ENCODE measurements at places on chromosomes 12 and 14. TPM values are rescaled to one million over a fixed set of nuclear protein-coding genes. Genes with fewer than 3 reads are reported as not detected.

ENDOU gene
- 3.7 TPM for total RNA-seq

DNA sequence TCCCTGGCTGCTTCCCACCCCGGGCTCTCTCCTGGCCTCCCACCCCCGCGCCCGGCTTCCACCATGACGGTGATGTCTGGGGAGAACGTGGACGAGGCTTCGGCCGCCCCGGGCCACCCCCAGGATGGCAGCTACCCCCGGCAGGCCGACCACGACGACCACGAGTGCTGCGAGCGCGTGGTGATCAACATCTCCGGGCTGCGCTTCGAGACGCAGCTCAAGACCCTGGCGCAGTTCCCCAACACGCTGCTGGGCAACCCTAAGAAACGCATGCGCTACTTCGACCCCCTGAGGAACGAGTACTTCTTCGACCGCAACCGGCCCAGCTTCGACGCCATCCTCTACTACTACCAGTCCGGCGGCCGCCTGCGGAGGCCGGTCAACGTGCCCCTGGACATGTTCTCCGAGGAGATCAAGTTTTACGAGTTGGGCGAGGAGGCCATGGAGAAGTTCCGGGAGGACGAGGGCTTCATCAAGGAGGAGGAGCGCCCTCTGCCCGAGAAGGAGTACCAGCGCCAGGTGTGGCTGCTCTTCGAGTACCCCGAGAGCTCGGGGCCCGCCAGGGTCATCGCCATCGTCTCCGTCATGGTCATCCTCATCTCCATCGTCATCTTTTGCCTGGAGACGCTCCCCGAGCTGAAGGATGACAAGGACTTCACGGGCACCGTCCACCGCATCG lies 1.8 kb downstream of the KCNA1 start:
- peaks cover 19% of the 10 kb centered on the region for H3K36me3 ChIP-seq
- peak overlapping the region; percentile 24 for H3K27ac ChIP-seq
- peak overlapping the region; percentile 74 for H3K4me3 ChIP-seq

- H3K4me1 ChIP-seq = peaks cover 9% of the 10 kb centered on the region
- peak; percentile 25 for DNase-seq
- no peaks in the 10 kb centered on the region for H3K27me3 ChIP-seq
- no peak overlapping the region for H3K4me3 ChIP-seq
- H3K27ac ChIP-seq = no peak overlapping the region
Observed at GRCh38 chr14:101199028-101199770, 295.7 kb upstream of the RTL1 start.

GRCh38 chr12:109893261-109893995 lies 6.6 kb upstream of the TCHP start:
- H3K27ac ChIP-seq = no peak overlapping the region
- H3K4me1 ChIP-seq = peaks cover 6% of the 10 kb centered on the region
- no peaks in the 10 kb centered on the region for H3K36me3 ChIP-seq
- DNase-seq = no peak
